ENCODE measurements at places on chromosomes 16 and 17.

GRCh38 chr16:68200088-68200783, 35.7 kb downstream of the ESRP2 start:
- peak; percentile 35 for DNase-seq

GRCh38 chr16:30473231-30474073, 910 bp downstream of the ITGAL start:
- DNase-seq, result peak; percentile 48

- peak; percentile 60 for DNase-seq
These were observed at the start of gene AKTIP for GRCh38 chr16:53502331-53503269. AKTIP (minus strand) TSS chr16:53503209; CDS start chr16:53500259, 2,950 bp downstream.

DNA sequence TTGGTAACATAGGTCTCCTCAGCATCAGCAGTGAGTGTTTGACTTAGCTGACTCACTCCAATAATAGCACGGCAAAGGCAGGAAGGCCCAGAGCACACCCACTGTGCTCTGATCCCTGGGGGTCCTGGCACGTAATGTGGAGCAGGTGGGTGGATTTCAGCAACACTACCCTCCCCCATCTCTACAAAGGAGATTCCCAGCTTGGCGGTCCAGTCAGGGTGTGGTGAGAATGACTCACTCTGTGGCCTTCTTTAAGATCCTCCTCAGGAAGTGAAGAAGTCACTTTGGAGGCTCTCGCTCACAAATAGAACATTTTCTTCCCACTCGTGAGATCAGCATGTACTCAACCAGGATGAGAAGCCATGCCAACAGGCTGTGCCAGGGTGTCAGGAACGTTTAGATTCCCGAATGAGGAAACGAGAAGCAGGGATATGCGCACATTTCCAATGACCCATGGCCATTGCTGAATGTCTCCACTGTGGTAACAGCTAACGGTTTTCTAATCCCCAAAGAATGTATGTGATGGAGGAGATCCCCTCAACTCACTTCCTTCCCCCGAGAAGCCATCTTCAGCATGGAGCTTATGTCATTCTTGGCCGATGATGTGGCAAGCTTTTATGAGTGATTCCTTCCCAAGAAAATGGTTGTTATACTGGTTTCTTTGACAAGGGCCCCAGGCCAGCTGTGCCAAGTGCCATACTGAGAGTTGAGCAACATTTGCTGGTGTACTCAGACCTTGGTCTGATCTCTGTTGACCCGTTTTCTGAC, 365.2 kb downstream of the C16orf95 start:
- no peak for DNase-seq

DNA sequence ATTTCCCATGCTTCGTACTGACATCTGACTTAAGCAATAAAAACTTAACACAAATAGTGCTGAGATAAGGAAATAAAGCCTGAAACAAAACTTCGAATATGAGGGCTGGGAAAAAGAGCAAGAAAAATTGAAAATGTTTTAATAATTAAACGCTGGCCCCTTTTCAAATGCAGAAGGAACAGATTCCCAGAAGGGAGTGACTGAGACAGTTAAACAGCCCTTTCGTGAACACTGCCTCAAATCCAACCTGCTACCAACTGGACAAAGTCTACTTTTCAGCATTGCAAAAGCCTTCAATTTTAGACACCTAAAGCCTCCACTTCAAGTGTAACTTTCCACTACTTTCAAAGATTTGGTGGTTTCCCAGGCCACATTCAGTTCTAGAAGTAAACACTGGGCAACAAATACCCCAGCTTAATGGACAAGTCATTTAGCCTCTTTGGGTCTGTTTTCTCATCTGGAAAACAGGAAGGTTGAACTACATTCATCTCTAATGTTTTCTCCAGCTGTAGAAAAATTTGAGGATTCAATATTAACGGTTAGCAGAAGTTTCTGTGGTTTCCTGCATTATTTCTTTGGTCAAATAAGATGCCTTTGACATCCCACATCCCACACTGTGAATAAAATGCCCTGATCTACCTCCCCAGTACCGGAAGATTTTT, 11.8 kb downstream of the RFFL start:
- DNase-seq, result peak; percentile 64

- DNase-seq, result peak; percentile 31
These were observed 587.7 kb downstream of the MAF start for GRCh38 chr16:79012671-79013434.

- no peak for DNase-seq
These were observed 24.1 kb downstream of the BAHCC1 start for GRCh38 chr17:81419319-81419885.

DNA sequence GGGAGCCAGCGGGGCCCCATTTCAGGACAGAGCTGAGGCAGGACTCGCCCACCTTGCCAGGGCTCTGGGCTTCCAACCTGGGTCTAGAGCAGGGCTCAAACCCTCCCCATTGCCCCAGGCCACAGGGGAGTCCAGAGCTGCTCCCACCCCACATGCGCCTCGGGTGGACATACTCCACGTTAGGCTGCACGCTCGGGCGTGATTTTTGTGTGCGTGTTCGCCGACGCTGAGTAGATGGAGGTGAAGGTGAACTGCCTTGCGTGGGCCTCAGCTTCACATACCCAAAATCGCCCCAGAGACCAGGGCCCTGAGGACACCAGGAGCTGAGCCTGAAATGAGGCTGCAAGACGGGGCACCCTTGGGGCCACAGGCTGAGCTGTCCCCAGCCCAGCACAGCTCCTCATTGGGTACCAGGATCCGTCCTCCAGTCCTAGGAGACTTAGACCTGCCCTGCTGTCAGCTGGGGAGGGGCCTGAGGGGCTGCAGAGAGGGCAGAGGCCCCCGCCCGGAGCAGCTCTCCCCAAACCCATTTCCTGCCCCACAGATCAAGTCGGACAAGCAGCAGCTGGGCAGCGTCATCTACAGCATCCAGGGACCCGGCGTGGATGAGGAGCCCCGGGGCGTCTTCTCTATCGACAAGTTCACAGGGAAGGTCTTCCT, 8.2 kb downstream of the CDH15 start:
- DNase-seq, result no peak

- DNase-seq, result no peak
These were observed 21.4 kb downstream of the ADORA2B start for GRCh38 chr17:15966183-15966878.

- no peak for DNase-seq
These were observed 22.5 kb upstream of the LYRM9 start for GRCh38 chr17:27915709-27916108.

DNA sequence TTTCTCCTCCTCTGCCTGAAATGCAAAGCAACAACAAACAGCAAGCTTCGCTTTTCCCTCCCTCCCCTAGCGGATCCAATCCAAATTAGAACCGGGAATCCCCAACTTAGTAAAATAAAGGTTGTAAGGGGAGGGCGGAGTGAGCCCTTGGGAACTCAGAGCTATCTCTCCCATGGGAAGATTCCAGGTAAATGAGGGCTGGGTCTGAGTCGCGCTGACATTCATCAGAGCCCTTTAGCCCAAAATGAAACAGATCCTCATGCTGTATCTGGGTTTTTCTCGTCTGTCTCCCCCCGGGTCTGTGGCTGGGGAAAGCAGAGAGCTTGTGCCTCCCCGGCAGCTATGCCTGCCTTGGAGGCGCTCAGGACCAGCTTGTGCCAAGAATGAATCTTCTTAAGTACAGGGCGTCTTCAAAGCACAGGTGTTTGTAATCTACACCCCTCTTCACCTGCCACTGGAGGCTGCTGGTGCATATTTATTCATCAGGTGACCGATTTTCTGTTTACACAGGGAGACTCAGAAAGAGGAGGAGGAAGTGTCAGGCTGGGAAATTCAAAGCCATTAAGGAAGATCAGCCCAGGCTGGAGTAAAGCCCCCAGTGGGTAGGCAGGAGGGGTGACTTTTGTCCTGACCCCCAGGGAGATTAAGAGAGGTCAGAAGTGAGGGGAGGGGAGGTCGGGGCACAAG, 55.0 kb upstream of the GSE1 start:
- no peak for DNase-seq

DNA sequence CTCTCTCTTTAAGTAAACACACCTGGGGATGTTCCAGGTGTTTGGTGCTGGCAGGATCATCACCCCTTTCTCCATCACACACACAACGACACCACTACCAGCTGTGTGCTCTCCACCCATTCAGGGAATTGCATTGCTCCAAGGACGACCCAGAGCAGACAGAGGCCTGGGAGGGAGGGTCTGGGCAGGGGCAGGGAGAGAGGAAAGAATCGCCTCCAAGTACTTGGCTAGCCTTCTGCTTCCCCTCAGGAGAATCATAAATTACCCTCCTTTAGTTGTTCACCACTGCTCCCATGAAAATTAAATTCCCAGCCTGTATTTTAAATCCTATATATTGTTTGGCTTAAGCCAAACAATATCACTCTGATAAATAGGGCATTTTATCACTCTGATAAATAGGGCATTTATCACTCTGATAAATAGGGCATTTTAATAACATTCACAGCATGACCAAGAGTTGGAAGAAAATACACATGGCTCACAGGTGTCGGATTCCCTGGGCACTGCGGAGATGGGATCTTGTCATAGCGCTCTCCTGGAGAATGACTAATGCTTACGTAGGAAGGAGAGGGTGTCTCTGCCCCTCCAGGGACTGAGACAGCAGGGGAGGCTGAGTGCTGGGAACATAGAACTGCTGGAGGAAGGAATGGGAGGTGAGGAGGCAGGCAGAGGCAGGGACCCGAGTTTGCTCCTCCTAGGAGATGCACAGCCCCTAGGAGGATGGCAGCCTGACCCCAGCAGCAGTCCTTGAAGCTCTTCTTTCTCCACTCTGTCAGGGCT, 673.6 kb downstream of the HS3ST4 start:
- no peak for DNase-seq

DNA sequence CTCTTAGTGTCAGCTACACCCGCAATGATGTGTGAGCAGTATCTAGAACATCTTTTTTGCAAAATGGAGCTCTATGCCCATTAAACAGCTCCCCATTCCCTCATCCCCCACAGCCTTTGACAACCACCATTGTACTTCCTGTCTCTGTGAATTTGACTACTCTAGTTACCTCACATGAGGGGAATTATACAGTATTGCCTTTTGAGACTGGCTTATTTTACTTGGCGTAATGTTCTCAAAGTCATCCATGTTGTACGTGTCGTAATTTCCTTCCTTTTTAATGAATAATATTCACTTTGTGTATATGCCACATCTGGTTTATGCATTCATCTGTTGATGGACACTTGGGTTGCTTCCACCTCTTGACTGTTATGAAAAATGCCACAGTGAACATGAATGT, 23.2 kb upstream of the CCL22 start:
- DNase-seq, result no peak

DNA sequence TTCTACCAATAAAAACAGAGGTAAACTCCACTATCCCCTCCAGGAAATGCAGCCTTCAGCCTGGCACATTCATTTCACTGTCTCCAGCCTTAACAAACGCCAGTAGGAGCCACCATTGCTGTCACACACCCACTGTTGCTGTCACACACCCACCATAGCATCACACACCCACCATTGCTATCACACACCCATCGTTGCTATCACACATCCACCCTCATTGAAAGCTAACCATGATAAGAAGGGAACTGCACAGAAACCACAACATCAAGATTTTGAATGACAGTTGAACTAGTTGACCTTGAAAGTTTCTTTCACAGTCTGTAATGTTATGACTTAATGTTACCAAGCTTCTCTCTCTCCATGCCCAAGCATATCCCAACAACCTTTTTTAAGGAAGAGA, 38.1 kb downstream of the SHCBP1 start:
- no peak for DNase-seq

GRCh38 chr17:16878084-16878483, 93.8 kb downstream of the TNFRSF13B start:
- no peak for DNase-seq

GRCh38 chr16:9219813-9220212, 128.4 kb downstream of the HAPSTR1 start:
- no peak for DNase-seq

DNA sequence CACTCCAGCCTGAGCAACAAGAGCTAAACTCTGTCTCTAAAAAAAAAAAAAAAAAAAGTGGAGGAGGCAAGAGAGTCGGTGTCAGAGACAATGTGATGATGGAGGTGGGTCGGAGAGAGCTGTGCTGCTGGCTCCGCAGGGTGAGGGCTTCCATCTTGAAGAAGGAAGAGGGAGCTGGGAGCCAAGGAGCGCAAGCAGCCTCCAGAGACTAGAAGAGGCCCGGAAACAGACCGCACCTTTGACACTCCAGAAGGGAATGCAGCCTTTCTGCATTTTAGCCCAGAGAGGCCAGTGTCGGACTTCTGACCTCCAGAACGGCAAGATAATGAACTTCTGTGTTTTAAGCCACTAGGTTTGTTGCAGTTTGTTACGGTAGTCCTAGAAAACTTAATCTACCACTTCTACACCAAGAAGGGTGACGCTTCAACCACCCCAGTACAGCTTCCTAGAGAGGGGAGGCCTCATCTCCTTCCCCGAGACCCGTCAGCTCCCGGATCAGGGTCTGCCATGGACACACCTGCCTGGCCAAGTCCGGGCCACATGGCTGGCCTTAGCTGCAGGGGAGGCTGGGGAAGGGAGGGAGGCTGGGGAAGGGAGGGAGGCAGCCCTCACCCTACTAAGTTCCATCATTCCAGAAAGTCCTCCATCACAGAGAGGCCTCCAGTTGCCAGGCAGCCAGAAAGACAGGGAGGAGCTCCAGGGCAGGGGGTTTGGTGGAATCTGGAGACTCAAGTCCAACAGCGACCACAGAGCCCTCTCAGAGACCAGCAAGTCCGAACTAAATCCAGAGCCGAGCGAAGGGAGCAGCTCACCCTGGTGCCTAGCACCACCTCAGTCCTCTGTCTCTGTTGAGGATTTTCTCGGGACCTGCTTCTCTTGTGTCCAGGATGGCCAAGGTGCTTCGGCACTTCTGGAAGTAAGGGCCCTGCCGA, 13.2 kb upstream of the RBFOX3 start:
- no peak for DNase-seq

GRCh38 chr16:29893553-29893952, 5.8 kb downstream of the SEZ6L2 start:
- DNase-seq, result no peak

- DNase-seq, result peak; percentile 61
These were observed 8.1 kb upstream of the ABCA5 start for GRCh38 chr17:69335058-69335457.

DNA sequence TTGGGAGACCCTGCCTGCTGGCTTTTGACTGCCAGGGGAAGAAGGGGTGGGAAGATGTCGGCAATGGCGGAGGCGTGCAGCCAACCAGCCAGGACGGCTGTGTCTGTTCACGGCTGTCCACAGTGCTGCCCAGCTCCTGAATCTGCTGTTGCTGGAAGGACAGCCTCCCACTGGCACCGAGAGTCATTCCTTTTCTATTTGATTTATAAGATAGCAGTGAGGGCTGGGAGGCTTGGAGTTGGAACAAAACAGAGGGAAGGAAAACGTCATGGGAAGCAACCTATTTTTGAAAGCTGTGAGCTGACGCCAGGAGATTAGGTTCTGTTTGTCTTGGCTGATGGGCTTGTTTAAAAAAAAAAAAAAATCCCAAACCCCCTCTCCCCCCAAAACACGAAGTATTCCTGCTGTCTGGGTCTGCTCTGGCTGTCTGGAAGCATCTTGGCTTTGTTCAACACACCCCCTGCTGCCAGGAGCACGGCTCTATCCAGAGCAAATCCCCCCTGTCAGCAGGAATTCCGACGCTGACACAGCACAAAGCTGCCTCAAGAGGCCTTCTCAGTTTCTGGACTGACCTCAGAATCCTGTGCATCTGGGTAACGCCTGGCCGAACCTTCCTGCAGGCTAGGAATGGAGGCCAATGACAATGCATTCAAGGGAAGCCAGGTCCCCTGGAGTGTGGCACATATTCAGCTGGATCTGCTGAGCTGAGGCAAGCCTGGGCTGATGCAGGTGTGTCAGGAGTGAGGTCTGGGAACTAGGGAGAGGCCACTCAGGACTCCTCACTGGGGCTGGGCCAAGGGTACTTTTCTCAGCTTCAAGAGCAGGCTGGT, 41.0 kb upstream of the SREBF1 start:
- no peak for DNase-seq

GRCh38 chr17:47946929-47947397, 5.6 kb downstream of the PNPO start:
- peak; percentile 87 for DNase-seq

Measured in common myeloid progenitor, CD34-positive (primary cell).